SJSA1 (cell line): ENCODE measurements at places on chromosomes 1 and 21. TPM values are rescaled to one million over a fixed set of nuclear protein-coding genes. Genes with fewer than 3 reads are reported as not detected.

GRCh38 chr21:42309753-42310213 lies 5.4 kb downstream of the TFF3 start:
- peak; percentile 33 for DNase-seq

PSRC1 gene
- 94.1 and 137 TPM in 2 replicates for total RNA-seq

DNA sequence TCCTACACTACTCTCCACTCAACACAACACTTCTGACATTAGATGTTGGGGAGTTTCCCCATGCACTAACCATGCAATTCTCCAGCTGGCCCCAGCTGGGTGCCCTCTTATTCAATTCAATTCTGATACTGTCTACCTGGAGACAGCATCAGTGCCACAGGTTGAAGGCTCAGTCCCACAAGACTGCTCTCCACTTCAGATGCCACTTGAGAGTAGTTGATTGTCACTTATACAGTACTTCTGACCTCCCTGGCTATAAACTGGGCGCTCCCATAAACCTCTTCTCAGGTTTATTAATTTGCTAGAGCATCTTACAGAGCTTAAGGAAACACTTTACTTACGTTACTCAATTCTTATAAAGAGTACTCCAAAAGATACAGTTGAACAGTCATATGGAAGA lies 442.3 kb downstream of the LRRIQ3 start:
- DNase-seq: no peak

KCNAB2 gene
- total RNA-seq: 3.4 and 3.9 TPM in 2 replicates

RIIAD1 gene
- total RNA-seq: not detected in 2 replicates

DNA sequence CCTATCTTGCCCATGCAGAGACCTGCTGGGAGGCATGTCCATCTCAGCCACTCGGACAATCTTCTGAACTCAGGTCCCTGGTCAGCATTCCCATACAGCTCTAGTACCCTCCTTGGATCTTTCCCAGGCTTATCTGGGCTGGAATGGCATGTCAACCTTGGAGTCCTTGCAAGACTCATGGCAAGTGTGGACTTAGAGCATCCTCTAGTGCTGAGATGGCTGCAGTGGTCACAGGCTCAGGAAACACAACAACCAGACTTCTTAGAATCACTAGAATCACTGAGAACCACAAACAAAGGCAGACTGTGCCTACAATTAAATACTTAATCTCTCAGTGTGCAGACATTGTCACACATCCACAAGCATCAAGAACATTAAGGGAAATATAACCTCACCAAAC lies 73.1 kb upstream of the TSHB start:
- DNase-seq: no peak

DNA sequence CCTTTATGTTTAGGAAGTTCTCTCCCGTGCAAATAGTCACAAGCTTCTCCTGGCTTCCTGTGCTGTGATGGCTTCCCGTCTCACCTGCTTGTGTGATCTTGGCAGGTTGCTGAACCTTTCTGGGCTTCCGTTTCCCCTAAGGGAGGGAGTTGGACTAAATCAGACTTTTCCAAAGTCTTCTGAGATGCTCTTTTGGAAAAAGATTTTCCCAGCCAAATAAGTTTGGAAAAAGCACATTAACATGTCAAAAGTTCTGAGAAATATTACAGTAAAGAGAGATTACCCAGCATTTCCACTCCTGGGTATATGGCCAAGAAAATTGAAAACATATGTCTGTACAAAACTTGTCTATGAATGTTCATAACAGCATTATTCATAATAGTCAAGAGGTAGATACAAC lies 36.0 kb upstream of the TENT5C start:
- no peak for DNase-seq

CDC20 gene
- 194 and 257 TPM in 2 replicates for total RNA-seq
